Retina (tissue), 1 donor: ENCODE measurements at places on chromosomes 7 and 10.

DNA sequence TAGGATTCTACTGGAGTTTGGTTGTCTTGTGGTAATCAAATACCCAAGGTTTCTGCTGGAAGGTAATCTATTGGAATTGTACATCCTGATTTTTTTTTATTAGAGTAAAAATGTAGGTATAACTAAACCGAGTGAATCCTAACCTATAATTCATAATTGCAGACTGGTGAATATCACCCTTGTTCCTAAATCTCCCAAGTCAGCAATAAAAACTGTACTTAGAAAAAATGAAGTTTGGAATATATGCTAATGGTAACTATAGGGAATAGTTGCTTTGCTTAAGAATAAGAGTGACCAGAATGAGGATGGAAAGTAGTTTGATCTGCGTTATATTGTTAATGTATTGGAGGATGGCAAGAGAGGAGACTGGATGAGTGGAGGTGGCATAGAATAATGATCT is 10.7 kb upstream of the FZD8 start:
- no peak for DNase-seq

GRCh38 chr7:7228472-7228871 is 46.1 kb downstream of the C1GALT1 start:
- no peak for DNase-seq

DNA sequence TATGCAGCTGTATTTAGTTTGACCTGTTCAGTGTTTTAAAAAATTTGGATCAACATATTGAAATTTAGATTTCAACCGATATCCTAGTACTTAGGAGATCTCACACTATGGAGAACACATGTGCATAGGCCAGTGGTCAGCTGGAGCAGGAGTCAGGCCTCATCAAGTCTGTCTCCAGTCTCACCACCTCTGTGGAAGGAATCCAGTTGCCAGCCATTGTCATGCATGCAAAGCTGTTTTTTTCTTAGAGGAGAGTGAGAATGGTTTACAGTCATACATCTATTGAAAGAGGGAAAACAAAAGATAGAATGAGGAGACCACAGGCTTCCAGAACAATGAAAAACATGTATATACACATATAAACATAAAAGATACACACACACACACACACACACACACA is 7.6 kb upstream of the CLEC5A start:
- DNase-seq, result no peak

DNA sequence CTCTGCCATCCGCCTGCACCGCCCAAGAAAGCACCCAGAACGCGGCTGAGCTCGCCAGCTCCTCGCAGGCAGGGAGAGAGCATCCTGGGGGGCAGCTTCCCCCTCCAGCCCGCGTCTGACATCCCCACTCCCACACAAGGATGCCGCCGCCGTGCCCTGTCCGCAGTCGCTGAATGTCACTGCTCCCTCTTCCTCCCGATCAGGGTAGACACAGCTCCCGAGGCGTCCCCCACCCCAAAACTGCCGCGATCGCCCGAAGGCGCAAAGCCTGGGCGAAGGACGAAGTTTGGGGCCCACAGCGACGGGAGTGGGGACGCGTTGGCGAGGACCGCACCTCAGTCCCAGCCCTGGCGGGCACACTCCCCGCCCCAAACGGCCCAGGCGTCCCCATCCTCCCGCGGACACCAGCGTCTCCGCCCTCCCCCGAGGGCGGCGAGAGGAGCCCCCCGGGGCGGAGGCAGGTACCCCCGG is 1.5 kb upstream of the KAT6B start:
- peak; percentile 75 for DNase-seq

DNA sequence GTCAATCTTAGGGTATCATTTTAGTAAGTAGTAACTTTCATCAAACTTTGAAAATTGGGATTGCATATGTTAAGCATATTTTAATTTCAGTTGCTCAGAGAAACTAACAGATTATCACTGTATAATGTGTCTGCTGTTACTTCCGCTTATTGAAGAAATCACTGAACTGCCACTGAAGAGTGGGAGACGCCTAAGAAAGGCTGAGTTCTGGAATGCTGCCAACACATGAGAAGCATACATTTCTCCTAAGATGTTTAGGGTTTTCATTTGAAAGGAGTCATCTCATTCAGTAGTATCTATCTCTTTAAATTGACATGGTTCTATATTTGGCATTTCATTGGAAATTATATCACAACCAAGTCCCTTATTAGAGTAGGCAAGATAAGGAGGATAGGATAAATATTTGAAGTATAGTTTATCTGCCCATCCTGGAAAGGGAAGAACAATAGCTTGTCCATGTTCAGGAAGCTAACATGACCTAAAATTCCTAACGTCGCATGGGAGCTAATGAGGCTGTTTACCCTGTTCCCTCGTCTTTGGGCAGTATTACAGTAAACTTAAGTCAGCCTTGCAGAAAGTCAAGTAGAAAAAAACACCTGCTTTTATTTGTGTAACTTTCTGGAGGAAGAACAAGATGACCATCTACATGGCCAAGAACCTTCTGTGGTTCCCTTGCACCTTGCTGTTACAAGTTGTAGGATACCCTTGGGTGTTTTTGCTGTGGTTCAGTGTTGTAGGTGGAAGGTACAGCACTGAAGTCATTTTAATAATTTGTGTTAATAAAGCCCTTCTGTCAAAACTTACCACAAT is 67.3 kb downstream of the NHLRC2 start:
- DNase-seq, result no peak

DNA sequence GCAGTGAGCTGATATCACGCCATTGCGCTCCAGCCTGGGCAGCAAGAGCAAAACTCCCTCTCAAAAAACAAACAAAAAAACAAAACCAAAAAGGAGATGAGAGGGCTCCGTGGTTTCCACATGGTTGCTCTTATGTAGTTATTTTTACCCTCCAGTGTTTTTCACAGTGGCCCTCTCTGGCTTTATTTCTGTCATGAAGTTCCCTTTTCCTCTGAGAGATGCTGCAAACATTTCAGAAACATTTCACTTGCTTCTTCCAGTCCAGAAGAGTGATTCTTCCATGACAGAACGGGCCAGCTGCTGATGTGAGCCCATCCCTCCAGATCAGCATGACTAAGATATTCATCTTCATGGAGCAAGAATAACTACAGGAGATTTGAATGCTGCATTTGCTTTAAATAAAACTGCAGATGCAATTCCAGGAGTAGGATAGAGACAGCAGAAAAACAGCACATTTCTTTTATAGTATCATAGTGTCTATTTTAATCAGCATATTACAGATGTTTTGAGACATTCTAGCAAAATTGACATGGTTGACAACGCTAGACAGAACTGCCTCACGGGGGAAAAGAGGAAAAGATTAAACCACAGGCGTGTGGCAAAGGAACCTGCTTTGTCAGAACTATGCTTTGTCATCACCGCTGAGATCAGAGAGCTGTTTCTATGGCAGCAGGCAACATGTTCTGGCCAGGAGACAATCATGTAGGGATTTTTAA is 40.3 kb downstream of the NRCAM start:
- peak; percentile 61 for DNase-seq

GRCh38 chr7:27808626-27809025 is 68.7 kb downstream of the TAX1BP1 start:
- no peak for DNase-seq

GRCh38 chr10:30466445-30466844 is 32.5 kb downstream of the MAP3K8 start:
- DNase-seq, result no peak

DNA sequence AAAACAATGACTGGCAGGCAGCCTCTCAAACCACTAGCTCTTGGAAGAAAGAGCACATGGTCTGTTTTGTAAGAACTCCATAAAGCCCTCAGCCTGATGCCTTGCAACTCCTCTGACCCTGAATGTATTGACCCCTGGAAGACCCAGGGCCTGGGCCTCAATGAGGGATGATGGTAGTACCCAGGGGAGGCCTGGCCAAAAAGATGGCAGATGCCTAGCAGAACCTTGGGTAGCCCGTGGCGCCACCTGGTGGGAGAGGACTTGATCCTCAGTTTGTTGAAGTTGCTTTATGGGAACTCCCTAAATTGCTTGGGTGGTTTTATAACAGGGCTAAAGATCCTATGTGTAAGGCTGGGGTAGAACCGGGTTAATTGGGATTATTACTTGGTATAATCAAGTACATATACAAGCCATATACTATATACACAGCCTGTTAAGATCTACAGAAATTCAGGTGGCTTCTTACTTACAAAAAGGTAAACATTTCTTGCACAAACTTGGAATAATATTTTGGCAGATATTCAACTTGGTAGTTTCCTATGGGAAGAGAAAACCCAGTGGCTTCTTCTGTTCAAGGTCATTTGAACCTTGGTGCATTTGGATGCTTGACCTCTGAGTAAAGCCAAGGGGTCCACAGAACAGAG is 95.8 kb upstream of the CACUL1 start:
- DNase-seq, result peak; percentile 41

DNA sequence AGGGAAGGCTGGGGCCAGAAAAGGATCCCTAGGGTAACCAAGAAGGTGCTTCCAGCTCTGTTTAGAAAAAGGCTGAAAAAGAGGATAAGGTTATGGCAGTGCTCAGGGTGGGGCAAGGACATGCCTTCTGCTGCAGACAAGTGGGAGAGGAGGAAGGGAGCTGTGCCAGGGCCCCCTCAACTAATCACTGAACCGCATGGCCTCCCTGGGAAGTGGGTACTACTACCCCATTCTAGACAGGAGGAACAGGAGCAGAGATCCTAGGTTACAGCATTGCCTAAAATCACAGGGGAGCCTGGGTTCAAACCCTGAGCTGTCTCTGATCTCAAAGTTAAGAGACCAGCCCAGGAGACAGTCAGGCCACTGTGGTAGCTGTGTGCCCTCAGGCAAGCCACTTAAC is 149.7 kb downstream of the GRID1 start:
- no peak for DNase-seq

- peak; percentile 13 for DNase-seq
Observed at GRCh38 chr10:15879663-15880062, 19.4 kb upstream of the MINDY3 start.

GRCh38 chr7:5303061-5303460 is 20.3 kb downstream of the SLC29A4 start:
- DNase-seq, result no peak

- DNase-seq, result no peak
Observed at GRCh38 chr10:115171392-115171960, 78.3 kb downstream of the ATRNL1 start.

DNA sequence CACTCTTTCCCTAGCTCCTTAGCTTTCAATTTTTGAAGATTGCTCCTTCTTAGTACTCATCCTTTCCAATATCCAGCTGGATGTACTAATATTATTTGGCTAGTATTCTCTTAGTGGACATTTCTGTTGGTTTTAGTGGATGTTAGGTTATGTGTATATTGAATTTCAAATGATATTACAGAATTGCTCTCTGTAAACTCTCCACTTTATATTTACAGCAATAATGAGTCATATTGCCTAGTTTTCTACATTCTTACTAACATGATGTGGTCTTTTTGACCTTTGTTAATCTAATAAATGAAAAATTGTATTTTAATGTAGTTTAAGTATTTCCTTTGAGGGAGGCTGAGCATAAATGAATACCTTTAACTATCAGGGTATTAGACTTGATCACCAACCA is 69.4 kb downstream of the BICC1 start:
- no peak for DNase-seq

DNA sequence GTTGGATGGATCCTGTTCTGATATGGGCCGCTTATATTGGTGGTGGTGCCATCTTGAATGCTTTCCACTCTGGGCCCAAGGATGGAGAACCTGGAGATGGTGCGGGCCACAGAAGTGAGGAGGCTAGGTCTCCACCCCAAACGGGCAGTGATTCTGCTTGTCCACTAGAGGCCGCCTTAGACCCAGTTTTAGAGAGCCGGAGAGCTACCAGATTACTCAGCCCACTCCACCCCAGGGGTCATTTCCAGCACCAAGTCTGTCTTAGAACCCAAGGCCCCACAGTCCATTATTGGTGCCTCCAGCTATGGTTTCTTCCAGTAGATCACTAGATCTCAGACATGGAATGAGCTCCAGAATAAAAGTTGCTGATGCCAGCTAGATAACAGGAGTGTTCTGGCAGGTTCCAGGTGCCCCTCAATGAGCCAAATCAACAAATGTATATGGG is 11.8 kb upstream of the CAMK2G start:
- peak; percentile 82 for DNase-seq

GRCh38 chr10:45421221-45422097 is 47.4 kb downstream of the ALOX5 start:
- no peak for DNase-seq

GRCh38 chr7:781186-781849 is 51.0 kb upstream of the SUN1 start:
- DNase-seq, result no peak

- DNase-seq, result no peak
Observed at GRCh38 chr10:18313626-18314025, 173.4 kb downstream of the CACNB2 start.

- DNase-seq, result no peak
Observed at GRCh38 chr10:93319896-93320295, 162.2 kb downstream of the MYOF start.

DNA sequence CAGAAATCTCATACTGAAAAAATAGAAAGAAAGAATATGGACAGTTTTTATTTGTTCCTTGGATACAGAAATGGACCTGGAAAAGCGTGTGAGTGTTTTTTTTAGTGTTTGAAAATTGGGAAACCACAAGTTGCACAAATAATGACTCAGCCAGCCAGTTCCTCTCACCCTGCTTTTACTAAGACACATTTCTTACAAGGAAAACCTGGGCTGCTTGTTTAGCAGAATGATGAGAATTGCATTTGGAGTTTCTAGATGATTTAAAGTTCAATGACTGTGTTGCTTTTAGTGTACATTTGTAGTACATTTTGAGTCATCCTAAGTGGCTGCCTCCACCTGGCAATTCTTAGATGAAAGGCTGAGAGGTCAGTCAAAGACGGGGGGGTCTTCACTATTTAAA is 218.7 kb downstream of the ABCA13 start:
- no peak for DNase-seq

GRCh38 chr7:42237811-42238541 is 967 bp upstream of the GLI3 start:
- DNase-seq, result peak; percentile 80

DNA sequence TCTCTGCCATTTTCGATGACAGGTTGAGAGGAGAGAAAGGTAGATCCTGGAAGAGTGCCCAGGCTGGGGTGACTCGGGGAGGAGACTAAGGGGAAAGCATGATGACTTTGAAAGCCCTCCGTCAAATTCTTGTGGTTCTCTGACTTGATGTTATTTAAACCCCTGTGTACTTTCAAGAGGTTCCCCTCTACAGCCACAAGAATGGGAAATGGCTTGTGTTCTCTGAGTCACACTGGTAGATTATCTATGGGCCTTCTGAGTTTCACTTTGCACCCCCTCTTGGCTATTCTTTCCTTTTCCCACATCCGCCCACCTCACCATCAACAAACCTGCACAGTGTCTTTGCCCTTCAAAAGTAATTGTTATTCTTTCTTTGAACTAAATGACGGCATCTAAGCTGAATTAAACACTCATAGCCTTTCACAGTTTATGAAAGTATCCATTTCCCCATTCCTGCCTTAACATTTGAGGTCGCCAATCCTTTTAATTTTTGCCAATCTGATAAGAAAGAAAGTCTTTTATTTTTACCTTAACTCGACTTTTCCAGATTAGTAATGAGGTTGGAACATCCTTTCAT is 24.1 kb downstream of the PRF1 start:
- DNase-seq, result no peak
